ENCODE measurements at places on chromosomes 1 and 21. TPM values are rescaled to one million over a fixed set of nuclear protein-coding genes. Genes with fewer than 3 reads are reported as not detected.

The RBM11 gene
- not detected for total RNA-seq

The FMO4 gene
- 0.31 TPM for total RNA-seq

The NBPF10 gene
- 0.98 TPM for total RNA-seq

The SERTAD4 gene
- 0.50 TPM for total RNA-seq

The TMED5 gene
- 29.0 TPM for total RNA-seq

The NEXN gene
- 5.7 TPM for total RNA-seq

The HCRTR1 gene
- not detected for total RNA-seq

The RGSL1 gene
- total RNA-seq = not detected

The ADPRS gene
- total RNA-seq = 27.7 TPM

The PCP4 gene
- not detected for total RNA-seq

The LDLRAD2 gene
- total RNA-seq = 0.02 TPM

The LINGO4 gene
- total RNA-seq = not detected

The NOTCH2NLA gene
- total RNA-seq = 20.7 TPM

The KCNAB2 gene
- total RNA-seq = 8.2 TPM

The DNALI1 gene
- 0.06 TPM for total RNA-seq

The GPA33 gene
- total RNA-seq = not detected

The CIART gene
- total RNA-seq = 2.2 TPM
